Psoas muscle (tissue), 8 donors: ENCODE measurements at places on chromosomes 11 and 22. TPM values are rescaled to one million over a fixed set of nuclear protein-coding genes. Genes with fewer than 3 reads are reported as not detected.

BTBD18 gene
- polyA plus RNA-seq, result not detected

MCHR1 gene
- polyA plus RNA-seq, result 0.08 TPM

SAA1 gene
- polyA plus RNA-seq, result 14.4 TPM

LRRC4C gene
- polyA plus RNA-seq, result 0.05 TPM

ZP1 gene
- 0.52 TPM for polyA plus RNA-seq

EIF1AD gene
- polyA plus RNA-seq, result 63.1 TPM

EFCAB6 gene
- polyA plus RNA-seq, result 0.26 TPM

CASP4 gene
- 6.9 TPM for polyA plus RNA-seq

SLC5A1 gene
- polyA plus RNA-seq, result 0.38 TPM

IL10RA gene
- polyA plus RNA-seq, result 0.98 TPM

SLC5A12 gene
- not detected for polyA plus RNA-seq

OR51B4 gene
- not detected for polyA plus RNA-seq

MRGPRE gene
- not detected for polyA plus RNA-seq

GNAZ gene
- polyA plus RNA-seq, result 2.2 TPM

OR10A2 gene
- polyA plus RNA-seq, result not detected

FAM180B gene
- 0.51 TPM for polyA plus RNA-seq

POLA2 gene
- polyA plus RNA-seq, result 5.8 TPM

EIF4G2 gene
- 308 TPM for polyA plus RNA-seq

C11orf91 gene
- polyA plus RNA-seq, result not detected

CTTN gene
- polyA plus RNA-seq, result 91.2 TPM

OR51E2 gene
- 0.21 TPM for polyA plus RNA-seq

CABP4 gene
- 0.35 TPM for polyA plus RNA-seq

OR56A1 gene
- not detected for polyA plus RNA-seq
